AG09309 (cell line): ENCODE measurements at places on chromosomes 3 and 15.

DNA sequence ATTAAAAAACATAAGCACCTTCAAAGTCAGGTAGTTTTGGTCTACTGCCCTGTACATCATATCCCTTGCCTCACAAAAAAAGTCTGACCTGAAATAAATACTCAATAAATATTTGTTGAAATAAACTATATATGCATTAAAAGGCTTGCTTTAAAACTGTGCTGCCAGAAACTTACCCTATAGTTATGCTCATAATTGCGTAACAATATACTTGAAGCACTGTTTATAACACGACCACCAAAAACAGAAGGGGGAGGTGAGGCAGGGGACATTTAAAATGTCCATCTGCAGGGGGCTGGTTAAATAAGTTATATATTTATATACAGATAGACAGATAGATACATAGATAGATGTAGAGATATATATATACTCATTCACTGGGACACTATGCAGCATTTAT is 549.5 kb downstream of the MAGI1 start:
- DNase-seq, result no peak

GRCh38 chr3:157516928-157517327 is 13.7 kb upstream of the VEPH1 start:
- no peak for DNase-seq

GRCh38 chr15:64490598-64491259 is 30.4 kb downstream of the ZNF609 start:
- no peak for DNase-seq

GRCh38 chr3:155424323-155424710 is 130.8 kb upstream of the STRIT1 start:
- no peak for DNase-seq

DNA sequence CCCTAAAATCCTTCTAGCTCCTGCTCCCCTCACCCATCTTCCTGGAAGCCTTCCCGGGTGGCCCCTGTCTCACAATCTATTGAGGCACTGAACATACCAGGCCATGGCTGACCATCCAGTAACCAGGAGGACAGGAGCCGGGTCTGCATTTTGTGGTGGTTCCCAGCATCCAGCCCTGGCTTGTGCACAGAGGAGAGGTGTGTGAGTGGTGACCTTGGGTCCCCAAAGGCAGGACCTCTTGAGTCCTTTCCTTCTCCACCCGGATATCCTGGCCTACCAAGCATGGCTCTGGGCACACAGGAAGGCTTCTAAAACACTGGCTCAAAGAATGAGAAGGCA is 7.8 kb downstream of the CSK start:
- no peak for DNase-seq
